ENCODE measurements at places on chromosomes 4 and X.

DNA sequence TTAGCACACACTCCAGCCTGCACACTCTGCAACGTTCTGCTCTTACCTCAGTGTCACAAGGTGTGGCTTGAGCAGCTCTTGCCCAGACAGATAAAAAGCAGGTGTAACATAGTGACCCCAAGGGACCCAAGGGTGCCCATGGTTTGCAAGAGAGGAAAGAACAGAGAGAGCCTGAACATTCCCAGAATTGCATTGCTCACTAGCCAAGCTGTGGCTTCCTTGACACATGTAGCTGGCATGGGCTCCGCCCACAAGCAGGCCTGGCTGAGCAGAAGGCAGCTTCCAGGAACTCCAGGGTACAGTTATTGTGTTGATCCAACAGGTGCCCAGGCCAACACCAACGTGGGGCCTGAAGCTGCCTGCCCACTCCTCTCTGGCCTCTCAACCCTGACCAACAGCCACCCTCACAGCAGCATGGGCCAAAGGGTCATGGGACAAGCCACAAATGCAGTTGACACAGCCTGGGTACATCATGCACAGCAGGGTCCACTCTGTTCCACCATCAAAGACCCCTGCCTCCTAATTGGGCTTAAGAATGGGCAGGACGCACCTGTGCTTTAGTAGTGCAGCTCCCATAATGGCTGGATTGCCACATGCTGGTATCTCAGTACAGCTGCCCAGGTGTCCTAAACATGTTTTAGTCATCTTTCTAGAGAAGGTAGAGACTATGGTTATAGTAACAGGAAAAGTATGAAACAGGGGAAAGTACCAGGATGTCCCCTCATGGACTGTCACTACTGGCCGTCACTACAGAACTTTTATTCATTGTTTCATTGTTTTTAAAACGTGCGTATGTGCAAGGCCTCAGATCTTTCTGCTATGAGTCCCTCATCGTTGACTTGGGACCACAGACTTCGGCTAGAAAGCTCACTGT, 73.7 kb upstream of the ACSL1 start:
- no peak for DNase-seq

DNA sequence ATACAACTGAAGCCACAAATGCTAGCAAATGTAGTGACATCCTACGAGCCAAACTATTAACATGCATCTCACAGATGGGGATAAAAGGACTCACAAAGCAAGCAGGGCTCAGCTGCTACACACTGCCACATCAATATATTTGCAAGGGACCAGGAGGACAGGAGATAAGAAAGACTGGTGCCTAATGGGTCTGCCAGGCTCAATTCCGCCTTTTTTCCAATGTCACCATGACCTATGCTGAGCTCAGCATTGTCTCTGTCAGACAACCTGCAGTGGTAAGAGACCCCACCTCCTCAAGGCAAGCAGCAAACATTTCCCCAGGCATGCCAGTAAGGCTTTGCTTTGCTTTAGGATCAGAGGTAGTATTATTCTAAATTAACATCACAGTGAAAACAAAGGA, 435 bp downstream of the DCX start:
- no peak for DNase-seq

GRCh38 chr4:113548303-113548702, 213.2 kb downstream of the CAMK2D start:
- no peak for DNase-seq

DNA sequence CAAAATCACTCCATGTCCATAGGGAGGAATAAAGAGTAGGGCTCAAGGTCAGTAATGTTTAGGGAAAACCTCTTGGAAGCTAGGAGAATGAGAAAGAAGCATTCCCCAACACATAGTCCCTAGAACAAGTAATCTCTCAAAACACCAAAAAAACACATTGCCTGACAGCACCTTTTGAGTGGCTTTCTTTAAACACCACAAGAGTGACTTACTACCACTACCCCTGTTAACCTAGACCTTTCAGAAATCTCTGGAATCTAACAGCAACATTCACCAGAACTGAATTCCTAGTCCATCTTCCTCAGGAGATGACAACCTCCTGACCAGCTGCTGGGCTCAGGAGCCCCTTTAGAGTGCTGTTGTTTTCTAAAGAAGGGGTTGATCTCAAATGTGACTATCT, 142.2 kb downstream of the SOWAHB start:
- no peak for DNase-seq

- DNase-seq, result no peak
These were observed 157.1 kb downstream of the CPXCR1 start for GRCh38 chrX:88903989-88904718.

DNA sequence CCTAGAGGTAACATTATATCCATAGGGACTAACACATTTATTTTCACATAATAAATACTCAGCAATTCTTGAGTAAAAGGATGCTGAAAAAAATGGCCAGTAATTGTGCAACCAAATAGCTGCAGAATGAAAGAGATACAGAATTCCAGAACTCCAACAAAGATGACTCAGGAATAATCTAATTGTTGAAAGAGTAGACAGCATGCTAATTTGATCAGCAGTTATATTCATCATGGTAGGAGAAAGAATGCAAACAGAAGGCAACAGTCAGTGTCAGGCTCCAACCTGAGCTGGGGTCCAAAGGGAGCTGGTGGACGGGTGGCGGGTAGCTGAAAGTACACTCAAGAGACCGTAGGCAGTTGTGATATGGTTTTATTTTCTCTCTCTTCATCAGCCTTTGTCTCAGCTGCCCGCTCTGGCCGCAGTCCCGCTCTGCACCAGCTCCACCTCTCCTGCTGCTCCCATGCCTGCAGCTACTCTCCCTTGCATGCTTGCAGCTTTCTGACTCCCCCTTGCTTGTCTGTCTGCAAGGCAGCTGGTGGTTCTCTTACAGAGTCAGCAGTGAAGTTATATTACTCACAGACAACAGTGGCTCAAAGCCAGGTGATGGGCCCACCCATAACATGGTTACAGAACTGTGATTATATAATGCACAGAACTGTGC, 1150.1 kb downstream of the STIM2 start:
- no peak for DNase-seq

DNA sequence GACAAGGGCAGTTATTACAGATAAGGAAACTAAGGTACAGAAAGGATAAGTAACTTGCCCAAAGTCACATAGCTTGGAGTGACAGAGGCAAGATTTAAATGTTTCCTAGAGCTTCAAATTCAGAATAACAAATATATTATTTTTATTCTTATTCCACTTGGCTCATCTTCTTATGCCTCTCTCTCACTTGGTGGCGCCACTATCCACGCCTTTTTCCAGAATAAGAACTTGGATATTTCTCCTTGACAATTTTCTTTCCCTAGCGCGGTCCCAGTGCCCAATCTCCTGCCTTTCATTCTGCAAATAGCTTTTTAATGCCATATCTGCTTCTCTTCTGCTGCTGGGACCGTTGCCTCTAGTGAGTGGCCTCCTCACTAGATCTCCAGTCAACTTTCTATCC, 78.5 kb downstream of the MSN start:
- no peak for DNase-seq

- no peak for DNase-seq
These were observed at the start of gene GLRB for GRCh38 chr4:157075811-157076577. Gene GLRB, plus strand, starts transcription at chr4:157076150. Its CDS starts 1,875 bp downstream, at chr4:157078025.

GRCh38 chr4:182799515-182800215, 117.5 kb downstream of the DCTD start:
- no peak for DNase-seq

DNA sequence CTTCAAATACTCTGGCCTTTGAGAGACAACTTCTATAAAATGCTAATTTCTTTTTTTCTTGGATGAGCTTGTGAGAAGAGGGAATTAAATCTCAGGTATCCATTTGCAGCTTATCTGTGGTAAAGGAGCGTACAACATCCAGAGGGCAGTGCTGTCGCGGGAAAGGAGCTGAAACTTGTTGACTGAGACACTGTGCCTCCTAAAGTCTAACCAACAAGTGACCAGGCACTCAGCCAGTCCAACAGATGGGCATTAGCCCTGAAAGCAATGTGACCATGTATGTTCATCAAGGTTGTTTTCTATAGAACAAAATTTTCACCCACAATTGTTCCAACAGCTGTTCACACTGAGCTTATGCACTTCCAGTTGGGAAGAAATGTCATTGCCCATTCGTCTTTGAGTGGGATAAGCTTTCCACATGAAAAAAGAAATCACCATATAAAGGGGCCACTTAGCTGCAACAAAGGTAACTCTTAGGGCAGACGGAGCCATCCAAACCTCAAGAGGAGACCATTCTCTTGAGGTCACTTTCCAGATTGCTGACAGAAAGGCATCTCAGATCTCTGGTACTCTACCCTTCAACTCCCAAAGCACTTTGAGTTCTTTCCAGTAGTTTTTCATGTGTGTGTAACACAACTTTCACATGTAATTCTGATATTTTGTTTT, 244.8 kb upstream of the NEIL3 start:
- DNase-seq, result no peak

- DNase-seq, result no peak
These were observed 14.4 kb upstream of the ELF2 start for GRCh38 chr4:139191373-139191772.

DNA sequence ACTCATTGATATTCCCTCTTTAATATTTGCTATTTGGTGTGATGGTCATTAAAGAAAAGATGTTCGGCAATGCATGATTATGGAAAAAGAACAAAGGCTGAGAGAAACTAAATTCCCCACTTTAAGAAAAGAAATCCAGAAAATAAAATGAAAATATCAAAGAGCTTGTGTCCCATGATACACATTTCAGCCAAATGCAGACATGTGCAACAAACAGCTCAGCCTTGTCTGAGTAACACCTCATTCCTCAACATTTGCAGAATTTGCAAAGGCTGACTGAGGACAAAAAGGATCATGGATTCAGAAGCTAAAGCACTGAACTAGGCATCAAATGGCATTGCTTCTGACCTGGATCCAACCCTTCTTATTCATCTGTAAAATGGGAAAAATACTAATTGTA, 281.0 kb downstream of the RAB28 start:
- DNase-seq, result no peak

GRCh38 chr4:153635846-153636245, 48.2 kb upstream of the TLR2 start:
- DNase-seq, result no peak

GRCh38 chr4:119286377-119287002, 35.4 kb downstream of the FABP2 start:
- peak; percentile 81 for DNase-seq

DNA sequence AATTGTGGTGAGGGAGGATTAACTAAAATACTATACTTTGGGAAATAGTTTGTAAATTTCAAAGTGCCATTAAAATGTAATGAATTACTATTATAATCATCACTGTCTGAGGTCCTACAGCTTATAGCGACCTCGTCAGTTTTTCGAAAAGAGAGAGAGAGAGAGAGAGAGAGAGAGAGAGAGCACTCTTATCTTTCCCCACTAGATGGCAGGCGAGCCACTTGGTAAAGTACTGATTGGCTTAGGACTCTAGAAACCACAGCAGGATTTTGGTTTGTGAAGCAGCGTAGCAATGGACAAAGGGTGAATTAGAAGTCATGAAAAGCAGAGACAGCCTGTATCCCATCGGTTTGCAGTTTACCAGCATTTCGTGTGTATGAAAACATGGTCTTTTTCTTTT, 52.5 kb downstream of the LINC00632 start:
- DNase-seq, result peak; percentile 47

DNA sequence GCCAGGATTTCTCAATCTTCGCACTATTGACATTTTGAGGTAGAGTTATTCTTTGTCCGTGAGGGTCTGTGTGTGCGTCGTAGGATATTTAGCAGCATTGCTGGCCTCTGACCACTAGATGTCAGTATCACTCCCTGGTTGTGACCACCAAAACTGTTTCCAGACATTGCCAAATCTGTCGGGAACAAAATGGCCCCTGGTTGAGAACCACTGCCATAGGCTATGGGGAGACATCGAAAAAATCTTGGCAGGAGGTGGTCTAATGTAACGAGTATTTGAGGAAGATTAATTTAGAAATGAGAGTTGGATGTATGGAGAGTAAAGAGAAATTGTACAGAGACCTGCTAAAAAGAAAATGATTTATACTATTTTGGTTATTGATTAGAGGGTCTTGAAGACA, 108.4 kb downstream of the DOCK11 start:
- peak; percentile 39 for DNase-seq

GRCh38 chrX:70001269-70001668, 48.5 kb downstream of the AWAT2 start:
- no peak for DNase-seq

- DNase-seq, result no peak
These were observed 103.1 kb upstream of the GPRIN3 start for GRCh38 chr4:89410687-89411086.

DNA sequence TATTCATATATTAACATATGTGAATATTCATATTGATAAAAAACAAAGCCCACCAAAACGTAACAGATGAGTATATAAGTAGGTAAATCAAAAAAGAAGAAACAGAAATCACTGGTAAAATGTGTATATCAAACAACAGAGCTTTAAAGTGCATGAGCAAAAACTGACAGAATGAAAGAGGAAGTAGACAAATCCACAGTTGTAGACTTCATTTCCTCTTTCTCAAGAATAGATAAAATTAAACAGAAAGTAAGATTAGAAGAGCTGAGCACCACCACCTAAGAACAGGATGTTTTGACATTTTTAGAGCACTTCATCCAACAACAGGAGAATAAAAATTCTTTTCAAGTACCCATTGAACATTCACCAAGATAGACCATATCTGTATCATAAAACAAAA, 64.6 kb downstream of the CNKSR2 start:
- no peak for DNase-seq

GRCh38 chr4:39452860-39453587, 5.7 kb downstream of the RPL9 start:
- DNase-seq, result no peak

DNA sequence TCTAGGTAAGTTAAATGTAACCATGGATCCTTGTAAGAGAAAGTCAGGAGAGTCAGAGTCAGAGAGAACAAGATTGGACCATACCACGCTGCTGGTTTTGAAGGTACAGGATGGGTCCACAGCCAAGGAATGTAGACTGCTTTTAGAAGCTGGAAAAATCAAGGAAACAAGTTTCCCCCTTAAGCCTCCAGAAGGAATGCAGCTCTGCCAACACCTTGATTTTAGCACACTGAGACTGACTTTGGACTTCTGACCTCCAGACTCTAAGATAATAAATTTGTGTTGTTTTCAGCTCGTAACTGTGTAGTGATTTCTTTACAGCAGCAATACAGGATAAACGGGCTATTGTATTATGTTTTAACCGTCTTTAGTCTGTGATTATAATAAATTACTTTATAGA, 108.0 kb upstream of the USP38 start:
- no peak for DNase-seq

- DNase-seq, result no peak
These were observed 140.6 kb upstream of the BANK1 start for GRCh38 chr4:101649790-101650515.

DNA sequence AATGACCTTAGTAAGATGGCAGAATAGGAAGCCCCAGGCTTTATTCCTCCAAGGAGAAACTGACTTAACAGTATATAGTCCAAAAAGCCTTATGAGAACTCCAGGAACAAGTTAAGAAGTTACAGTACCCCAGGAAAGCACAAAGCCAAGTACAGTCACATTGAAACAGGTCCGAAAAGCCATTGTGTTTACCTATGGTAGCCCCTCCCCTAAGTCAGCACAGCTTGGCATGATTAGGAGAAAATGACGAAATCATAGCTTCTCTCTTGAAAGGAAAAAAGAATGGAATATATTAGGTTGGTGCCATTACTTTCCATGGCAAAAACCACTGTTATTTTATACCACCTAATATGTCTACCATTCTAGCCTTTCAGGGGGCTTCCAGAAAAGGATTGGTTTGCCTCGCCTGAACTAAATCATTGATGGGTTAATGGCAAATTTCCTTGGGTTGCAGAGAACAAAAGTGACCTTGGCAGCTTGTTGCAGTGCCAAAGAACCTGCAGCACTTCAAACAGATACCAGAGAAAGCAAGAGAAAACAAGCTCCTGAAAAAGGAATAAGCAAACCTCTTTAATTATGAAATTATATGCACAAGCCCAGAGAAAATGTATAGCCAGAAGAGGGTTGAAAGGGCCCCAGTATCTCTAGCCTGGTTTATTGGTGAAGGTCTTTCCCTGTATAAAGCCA, 130.6 kb downstream of the PTCHD1 start:
- no peak for DNase-seq

Data from fibroblast of the conjunctiva (primary cell).